ENCODE measurements at places on chromosomes 12 and 14.

DNA sequence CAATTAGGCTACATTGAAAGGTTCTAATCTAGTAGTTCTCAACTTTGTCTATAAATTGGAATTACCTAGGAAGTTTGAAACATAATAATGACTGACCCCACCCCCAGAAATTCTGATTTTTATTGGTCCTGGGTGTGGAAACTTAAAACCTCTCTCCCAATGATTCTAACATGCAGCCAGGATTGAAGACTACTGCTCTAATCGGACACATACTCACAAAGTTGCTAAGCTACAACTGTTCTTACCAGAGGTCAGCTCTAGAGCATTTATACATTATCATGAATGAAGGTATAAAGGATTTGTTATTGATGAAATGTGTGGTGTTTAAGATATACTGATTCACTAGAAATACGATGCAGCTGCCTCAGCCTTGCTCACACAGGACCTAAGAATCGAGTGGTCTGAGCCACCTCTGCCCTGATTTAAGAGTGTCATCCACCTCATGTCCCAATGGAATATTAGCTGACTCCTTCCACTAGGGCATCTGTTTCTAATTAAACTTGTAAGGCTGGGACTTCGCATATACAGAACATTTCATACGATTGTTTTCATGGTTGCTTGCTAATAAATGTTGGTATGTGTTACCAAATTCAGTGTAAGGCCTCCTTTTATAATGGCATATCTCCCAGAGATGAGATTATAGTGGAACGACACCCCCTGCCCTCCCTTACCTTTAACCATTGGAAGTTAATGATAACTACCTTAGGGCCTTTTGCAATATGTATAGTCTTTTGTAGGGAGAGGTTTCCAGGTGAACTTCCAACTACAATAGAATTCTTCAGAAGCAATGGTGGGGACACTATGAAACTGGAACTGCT lies 410.8 kb upstream of the PDE3A start:
- DNase-seq, result no peak

- no peak for DNase-seq
Measured at GRCh38 chr14:61145903-61146481, 135.1 kb downstream of the TMEM30B start.

DNA sequence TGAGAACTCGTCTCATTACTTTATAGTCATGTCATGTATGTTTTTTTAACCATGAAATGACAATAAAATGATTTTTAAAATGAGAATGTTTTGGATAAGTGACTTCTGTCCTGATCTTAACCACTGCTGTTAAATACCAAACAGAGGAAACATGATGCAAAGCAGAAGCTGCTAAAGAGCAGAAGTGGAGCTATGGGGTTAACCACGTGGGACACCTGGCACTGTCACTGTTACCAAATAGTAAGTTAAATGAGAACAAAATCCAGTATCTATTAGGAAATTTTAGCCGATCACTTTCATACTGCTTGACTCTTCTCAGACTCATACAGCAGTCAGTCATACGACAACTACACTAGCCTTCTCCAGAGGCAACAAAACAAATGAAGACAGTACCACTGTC lies 82.4 kb downstream of the SCAF11 start:
- no peak for DNase-seq

- no peak for DNase-seq
Measured at GRCh38 chr12:120853188-120853587, 51.0 kb downstream of the SPPL3 start.

- peak; percentile 92 for DNase-seq
Measured at GRCh38 chr12:62866451-62867082, 68.4 kb downstream of the PPM1H start.

DNA sequence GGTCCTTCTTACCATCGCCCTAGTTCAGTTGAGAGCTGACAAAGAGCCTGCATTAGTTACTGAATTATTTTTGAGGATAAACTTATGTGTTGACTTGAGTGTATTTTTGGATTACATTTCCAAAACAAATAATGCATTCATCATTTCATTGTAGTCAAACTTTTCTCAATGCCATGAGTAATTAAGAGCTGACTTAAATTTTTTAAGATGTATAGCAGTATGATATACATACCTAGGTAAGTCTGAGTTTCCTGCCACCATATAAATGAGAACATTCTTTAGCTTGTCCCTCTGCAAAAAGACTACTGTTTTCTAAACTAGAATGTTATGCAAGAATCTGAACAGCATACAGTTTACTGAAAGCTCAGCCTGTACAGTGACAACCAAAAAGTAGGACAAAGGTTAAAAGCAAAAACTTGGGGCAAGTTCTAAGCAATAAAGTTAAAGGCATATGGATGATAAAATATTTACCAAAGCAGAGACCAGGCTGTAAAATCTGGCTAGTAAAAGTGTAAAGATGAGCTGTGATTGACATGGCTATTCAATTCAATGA lies 82.1 kb upstream of the FERMT2 start:
- no peak for DNase-seq

GRCh38 chr14:65184032-65184764 lies 81.9 kb upstream of the MAX start:
- DNase-seq, result no peak

DNA sequence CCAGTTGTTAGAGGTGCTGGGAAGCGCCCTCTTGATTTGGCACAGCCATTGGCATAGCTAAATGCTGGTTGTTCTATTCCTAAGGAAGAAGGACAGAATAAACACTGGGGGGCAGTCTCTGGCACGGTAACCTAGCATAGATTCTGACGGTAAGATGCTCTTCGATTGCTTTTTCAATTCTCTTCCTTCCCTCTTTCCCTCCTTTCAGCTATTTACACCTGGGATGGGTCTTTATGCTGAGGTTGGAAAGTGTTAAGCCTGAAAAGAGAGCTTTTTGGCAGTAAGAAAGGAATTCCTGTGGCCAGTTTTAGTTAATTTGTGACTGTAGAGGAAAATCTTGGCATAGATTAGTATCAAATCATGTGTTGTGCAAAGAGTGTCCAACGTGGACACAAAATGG lies 162.8 kb downstream of the SNAPC1 start:
- DNase-seq, result no peak
